Cerebellar nuclear complex (tissue), 1 donor: ENCODE measurements at places on chromosomes 7 and 10.

- no peak for DNase-seq
Observed at GRCh38 chr10:44196008-44196320, 188.9 kb downstream of the CXCL12 start.

GRCh38 chr7:139702313-139702731 is 75.5 kb downstream of the HIPK2 start:
- DNase-seq = no peak

GRCh38 chr10:86391986-86392722 is 25.6 kb upstream of the GRID1 start:
- DNase-seq = no peak

GRCh38 chr10:123479640-123480039 is 186.5 kb upstream of the GPR26 start:
- no peak for DNase-seq

DNA sequence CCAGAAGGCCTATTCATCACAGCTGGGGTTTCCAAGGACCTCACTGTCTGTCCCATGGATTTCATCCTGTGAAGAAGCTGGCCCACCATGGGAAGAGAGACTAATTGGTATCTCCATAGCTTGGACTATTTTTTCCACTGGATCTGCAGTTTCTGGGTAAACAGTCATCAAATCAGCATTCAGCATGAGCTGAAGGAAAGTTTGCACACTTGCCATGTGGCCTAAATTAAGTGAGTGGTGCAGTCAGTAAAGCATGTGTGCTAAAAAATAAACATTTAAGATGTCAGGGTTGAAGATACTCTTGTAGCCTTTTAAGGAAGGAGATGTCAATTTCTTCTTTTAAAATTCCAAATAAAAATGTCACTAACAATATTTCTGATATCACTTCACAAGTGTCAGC is 381.1 kb upstream of the ZMIZ1 start:
- DNase-seq = no peak

- DNase-seq = no peak
Observed at GRCh38 chr7:877312-878232, 1.2 kb downstream of the GET4 start.

DNA sequence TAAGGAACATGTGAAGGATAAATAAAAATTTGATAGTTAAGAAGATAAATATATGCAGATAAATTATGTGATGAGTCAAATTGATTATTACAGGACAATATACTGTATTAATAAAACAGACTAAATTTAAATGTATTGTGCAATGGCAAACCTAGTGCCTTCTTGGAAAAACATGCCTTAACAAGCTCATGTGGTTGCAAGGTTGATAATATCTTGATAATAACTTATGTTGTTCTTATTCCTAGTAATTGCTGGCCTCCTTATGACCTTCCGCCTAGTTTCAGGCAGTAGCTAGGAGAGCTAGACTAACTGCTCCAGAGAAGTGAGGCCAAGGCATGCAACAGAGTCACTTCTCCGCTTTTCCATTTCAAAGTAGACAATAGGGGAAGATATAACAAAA is 7.6 kb upstream of the RAB11FIP2 start:
- no peak for DNase-seq

- no peak for DNase-seq
Observed at GRCh38 chr7:2030475-2031450, 202.0 kb downstream of the MAD1L1 start.

- no peak for DNase-seq
Observed at GRCh38 chr7:130421684-130422083, 19.1 kb downstream of the CEP41 start.

GRCh38 chr10:32877915-32878314 is 80.1 kb downstream of the ITGB1 start:
- no peak for DNase-seq

- no peak for DNase-seq
Observed at GRCh38 chr7:107234436-107234835, 65.6 kb downstream of the HBP1 start.

- no peak for DNase-seq
Observed at GRCh38 chr10:79335094-79335469, 12.2 kb upstream of the PPIF start.

GRCh38 chr10:103727546-103727963 is 127.8 kb downstream of the SH3PXD2A start:
- DNase-seq = peak; percentile 84

DNA sequence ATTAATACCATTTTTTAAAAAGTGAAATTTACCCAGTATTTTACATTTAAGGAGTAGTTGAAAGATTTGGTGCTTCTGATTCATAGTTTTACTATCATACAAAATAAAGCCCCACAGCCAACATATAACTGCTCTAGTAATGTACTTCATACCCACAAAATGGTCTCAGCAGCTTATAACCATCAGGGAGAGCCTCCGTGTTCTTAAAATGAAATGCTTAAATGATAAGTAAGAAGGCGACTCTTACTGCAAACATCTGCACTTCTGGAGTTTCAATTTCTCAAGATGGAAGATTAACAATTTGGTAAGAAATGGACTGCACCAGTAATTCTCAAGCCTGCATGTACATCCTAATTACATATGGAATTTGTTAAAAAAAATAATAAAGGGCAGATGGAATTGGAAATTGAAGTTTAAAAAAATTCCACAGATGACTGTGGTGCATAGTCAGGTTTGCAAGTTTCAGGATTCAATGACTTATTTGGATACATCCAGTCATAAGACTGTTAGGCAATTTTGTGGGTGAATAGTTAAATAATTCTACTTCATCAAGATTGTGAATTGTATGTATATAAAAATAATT is 461.0 kb downstream of the KIF20B start:
- DNase-seq = no peak

DNA sequence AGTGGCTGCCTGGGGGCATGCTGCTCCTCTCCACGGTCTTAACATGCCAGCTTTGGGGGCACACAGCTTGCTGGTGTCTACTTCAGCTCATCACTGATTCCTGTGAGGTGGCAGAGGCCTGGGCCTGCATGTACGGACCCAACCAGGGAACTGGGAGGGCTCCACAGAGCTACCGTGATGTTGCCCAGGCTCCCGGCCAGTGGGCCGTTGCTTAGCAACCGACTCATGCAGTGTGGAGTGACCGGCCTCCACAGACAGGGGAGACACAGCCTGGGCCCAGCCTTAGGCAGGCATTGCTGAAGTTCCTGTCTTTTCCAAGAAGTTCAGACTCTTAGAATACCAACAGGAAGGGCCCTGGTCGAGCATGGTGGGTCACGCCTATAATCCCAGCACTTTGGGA is 25.8 kb upstream of the SH2B2 start:
- DNase-seq = peak; percentile 30

- DNase-seq = no peak
Observed at GRCh38 chr10:71243756-71244395, 31.5 kb downstream of the UNC5B start.
